ENCODE measurements at places on chromosomes 6 and 20. TPM values are rescaled to one million over a fixed set of nuclear protein-coding genes. Genes with fewer than 3 reads are reported as not detected.

The ASIP gene
- polyA plus RNA-seq: 0.15 TPM

The BPIFB4 gene
- not detected for polyA plus RNA-seq

The TLDC2 gene
- polyA plus RNA-seq: 0.08 TPM

The CYP39A1 gene
- polyA plus RNA-seq: not detected

The NOP56 gene
- polyA plus RNA-seq: 218 TPM
